ENCODE measurements at places on chromosomes 7 and 10. TPM values are rescaled to one million over a fixed set of nuclear protein-coding genes. Genes with fewer than 3 reads are reported as not detected.

DNA sequence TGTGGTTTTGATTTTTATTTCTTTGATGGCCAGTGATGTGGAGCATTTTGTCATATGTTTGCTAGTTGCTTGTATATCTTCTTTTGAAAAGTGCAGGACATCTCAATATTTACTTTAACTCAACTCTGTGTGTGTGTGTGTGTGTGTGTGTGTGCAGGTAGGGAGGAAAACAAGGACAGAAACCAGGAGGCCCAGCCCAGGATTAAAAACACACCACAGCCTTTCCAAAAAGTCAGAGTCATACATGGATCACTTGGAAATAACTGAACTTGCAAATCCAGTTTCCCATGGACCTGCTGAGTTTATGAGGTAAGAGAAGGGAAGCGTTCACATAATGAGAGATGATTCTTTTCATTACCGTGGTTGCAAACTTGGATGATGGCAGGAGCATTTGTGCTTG is 189.9 kb upstream of the LYZL1 start:
- no peak for DNase-seq

- DNase-seq, result no peak
These were observed 126.4 kb upstream of the MDFIC start for GRCh38 chr7:114795475-114795874.

- DNase-seq, result no peak
These were observed 299.9 kb upstream of the ZMIZ1 start for GRCh38 chr10:78768876-78769275.

GRCh38 chr7:139427029-139427420 is 56.4 kb downstream of the KLRG2 start:
- DNase-seq, result no peak

- DNase-seq, result no peak
These were observed 82.6 kb upstream of the PCGF5 start for GRCh38 chr10:91137822-91138221.

DNA sequence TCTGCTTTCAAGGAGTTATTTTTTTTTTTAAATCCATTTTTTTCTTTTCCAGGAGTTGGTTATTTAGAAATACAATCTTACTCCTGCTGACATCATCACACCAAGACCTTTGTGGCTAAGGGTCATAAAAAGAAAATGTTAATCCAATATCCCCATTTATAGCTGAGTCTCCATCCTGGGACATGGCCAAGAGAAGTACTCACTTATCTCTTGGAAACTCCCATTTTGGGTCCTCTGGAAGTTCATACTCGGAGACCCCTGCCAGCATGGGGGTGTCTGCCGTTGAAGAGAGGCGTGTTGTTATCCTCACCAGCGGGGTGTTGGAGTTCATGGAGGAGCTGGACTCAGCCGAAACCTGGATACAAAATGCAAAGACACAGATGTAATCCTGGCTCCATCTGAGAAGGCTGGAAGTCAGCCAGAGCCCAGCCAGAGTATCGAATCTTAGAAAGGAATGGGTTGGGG is 94.6 kb downstream of the FGFR2 start:
- no peak for DNase-seq

DNA sequence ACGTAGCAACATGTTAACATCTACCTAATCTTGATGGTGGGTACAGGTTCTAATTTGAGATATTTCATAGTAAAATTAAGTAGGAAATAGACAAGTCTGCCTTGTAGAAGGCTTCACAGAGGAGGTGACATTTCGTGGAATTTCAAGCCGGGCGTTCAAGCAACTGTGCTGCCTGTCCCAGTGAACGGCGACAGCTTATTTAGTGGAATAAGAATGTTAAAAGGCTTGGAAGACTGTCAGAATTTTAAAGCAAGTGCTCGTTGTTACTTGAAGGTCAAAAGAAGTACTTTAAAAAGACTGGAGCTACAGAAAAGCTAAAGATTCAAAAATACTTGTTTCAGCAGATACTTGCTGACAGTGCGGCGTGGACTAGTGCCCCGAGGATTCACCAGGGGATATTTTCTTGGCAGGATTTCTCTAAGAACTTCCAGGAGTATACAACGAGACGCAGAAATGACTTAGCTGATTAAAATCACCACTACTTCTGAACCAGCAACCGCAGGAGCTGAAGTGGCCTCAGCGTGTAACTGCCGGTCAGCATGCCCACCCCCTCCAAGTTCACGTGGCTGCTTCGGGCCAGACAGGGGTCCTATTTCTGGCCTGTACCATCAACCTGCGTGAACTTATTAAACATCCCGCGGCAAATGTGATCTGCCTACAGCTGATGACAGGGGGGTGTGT is 46.5 kb downstream of the CTBP2 start:
- DNase-seq, result no peak

- DNase-seq, result no peak
These were observed at the start of gene CYP26A1 for GRCh38 chr10:93073539-93074146. Gene CYP26A1 (plus strand): TSS chr10:93073893. CDS start chr10:93073935, 42 bp downstream.

GRCh38 chr10:84172467-84173356 is 889 bp upstream of the GPR15LG start:
- no peak for DNase-seq

- no peak for DNase-seq
These were observed 673.8 kb downstream of the INHBA start for GRCh38 chr7:41029072-41029499.

DNA sequence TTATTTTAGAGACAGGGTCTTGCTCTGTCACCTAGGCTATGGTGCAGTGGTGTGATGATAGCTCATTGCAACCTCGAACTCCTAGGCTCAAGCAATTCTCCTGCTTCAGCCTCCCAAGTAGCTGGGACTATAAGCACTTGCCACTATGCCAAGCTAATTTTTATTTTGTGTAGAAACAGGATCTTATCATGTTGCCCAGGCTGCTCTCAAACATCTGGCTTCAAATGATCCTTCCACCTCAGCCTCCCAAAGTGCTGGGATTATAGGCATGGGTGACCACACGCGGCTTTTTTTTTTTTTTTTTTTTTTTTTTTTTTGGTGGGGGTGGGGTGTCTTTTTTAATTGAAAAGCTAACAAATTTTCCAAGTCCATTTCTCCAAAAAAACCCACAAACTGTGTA is 18.4 kb downstream of the HPS6 start:
- no peak for DNase-seq

DNA sequence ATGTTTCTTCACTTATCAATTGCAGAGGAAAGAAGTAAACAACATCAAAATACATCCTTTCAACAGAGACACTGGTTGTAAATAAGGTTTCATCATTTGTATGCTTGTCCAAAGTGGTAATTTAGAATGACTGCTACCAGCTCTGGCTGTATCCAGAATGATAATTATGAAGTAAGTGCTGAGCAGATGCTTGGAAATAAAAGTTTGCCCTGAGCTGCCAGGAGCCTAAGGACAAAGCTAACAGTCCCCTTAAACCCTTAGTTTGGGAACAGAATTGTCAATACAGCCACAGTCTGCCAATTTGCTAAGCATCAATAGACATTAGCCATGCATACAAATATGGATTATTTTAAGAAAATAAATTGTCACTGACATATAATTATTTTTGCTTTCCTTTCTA is 147.0 kb upstream of the SLC13A1 start:
- no peak for DNase-seq

GRCh38 chr10:112721080-112721698 is 228.9 kb upstream of the TCF7L2 start:
- no peak for DNase-seq

OIT3 gene
- not detected for total RNA-seq

HPSE2 gene
- total RNA-seq, result not detected

NUTM2D gene
- total RNA-seq, result 5.6 TPM

NT5C3A gene
- total RNA-seq, result 28.4 TPM

CUTC gene
- total RNA-seq, result 36.9 TPM

TMEM140 gene
- total RNA-seq, result 16.5 TPM
